ENCODE measurements at places on chromosomes 2 and 18.

GRCh38 chr18:37612524-37613252, 47.1 kb upstream of the CELF4 start:
- no peak for DNase-seq

- no peak for DNase-seq
These were observed 102.6 kb upstream of the RBBP8 start for GRCh38 chr18:22830511-22830910.

GRCh38 chr2:202808754-202809153, 62.8 kb downstream of the ICA1L start:
- DNase-seq: no peak

DNA sequence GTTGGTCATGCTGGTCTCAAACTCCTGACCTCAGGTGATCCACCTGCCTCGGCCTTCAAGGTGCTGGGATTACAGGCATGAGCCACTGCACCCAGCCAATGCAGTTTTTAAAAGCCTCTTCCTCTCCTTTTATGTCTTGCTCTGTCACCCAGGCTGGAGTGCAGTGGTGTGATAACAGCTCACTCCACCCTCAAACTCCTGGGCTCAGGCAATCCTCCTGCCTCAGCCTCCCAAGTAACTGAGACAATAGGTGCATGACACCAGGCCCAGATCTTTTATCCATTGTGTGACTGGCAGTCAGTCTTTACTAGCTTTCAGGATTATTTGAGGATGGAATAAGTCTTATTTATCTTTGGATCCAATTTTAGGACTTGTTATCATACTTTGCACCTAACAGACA, 13.2 kb downstream of the KCTD18 start:
- no peak for DNase-seq

DNA sequence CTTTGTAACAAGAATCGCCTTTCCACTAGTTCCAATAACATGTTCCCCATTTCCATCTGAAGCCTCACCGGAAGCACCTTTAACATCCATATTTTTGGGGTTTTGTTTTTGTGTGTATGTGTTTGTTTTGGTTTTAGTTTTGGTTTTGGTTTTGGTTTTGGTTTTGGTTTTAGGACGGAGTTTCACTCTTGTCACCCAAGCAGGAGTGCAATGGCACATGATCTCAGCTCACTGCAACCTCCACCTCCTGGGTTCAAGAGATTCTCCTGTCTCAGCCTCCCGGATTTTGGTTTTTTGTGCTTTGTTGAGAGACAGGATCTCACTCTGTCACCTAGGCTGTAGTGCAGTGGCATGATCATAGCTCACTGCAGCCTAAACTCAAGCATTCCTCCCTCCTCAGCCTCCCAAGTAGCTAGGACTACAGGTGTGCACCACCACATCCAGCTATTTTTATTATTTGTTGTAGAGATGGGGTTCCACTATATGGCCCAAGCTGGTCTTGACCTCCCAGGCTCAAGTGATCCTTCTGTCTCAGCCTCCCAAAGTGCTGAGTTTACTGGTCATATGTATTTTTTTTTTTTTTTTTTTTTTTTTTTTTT, 36.3 kb downstream of the TGOLN2 start:
- DNase-seq: no peak

DNA sequence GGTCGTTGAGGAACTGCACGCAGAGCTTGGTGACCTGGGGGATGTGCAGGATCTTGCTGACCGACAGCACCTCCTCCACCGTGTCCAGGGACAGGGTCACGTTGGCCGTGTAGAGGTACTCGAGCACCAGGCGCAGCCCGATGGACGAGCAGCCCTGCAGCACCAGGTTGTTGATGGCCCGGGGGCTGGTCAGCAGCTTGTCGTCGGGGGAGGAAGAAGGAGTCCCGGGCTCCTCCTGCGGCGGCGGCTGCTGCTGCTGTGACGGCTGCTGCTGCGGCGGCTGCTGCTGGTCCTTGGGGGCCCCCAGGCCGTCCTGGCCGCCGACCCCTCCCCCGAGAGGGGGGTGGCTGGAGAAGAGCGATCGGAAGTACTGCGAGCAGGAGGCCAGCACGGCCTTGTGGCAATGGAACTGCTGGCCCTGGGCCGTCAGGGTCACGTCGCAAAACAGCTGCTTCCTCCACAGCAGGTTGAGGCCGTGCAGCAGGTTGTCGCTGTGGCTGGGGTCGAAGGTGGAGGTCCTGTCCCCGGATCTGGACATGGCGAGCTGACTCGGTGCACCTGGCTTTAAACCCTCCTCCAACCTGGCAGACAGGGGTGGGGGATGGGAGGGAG, 2.7 kb downstream of the KLHL14 start:
- DNase-seq: no peak

- no peak for DNase-seq
These were observed 261.8 kb downstream of the SPAG16 start for GRCh38 chr2:213545964-213546475.
